Mesothelial cell of epicardium (in vitro differentiated cells): ENCODE measurements at places on chromosomes 6 and 20. TPM values are rescaled to one million over a fixed set of nuclear protein-coding genes. Genes with fewer than 3 reads are reported as not detected.

Gene OOEP
- total RNA-seq = not detected in 3 replicates

Gene FRMD1
- not detected in 3 replicates for total RNA-seq

Gene C6orf15
- total RNA-seq = not detected in 3 replicates

DNA sequence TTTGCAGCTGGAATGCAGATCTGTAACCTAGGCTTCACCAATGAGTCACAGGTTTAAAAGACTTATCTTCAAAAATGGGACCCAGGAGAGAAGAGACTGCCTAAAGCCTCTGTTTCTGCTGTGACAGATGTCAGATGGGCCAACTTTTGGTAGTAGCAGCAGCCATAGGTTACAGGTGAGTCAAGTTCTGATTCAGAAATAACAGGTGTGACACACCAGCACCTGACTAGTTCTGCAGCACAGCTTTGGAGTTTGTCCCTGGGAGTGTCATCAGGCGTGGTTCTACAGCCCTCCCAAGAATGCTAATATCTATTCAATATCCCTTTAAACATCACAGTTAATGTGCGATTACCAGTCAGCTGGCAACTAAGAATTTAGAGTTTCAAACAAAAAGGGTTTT, 121.9 kb upstream of the BTN3A2 start:
- peaks cover under 1% of the 10 kb centered on the region for H3K4me1 ChIP-seq
- no peak overlapping the region for H3K27ac ChIP-seq
- DNase-seq = no peak

DNA sequence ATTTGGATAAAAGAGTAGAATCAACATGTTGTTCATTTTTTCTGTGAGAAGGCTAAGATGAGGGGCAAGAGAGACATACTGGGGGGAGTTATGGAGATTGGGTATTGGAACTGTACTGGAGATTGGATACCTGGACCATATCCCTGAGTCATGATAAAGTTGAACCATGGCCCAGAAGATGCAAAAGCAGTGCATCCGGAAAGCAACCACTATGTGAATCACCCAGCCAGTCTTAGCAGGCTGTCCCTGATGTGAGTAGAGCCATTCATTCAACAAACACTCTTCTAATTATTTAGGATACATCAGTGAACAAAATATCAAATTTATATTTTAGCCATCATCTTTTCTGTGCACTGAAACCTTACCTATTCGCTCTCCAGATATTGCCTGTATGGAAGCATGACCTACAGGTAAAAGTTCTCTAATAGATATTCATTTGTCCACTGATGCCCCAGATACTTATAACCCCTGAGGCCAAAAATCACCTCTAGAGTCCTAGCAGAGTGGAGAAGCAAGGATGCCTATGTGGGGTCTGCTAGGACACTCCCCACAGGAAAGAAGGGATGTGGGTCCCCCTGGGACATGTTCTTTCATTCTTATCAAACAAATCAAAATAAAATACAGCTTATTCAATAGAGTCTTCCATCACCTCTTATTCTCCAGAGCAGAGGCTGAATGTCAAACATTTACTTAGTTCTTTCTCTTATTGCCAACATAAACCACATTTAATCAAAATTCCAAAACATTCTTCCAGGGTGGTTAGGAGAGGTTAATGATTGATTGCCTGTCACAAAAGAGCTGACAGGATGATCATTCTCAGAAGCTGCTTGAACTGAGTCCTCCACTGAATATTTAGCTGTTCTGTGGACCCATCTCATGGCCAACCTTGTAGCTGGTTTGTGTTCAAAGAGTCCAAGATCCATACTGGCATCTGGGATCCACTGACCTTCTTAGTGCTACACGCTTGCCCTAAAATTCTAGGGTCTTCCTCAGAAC, 37.0 kb upstream of the PKHD1 start:
- H3K27ac ChIP-seq = no peak overlapping the region
- H3K4me1 ChIP-seq = no peaks in the 10 kb centered on the region
- peaks cover 4% of the 10 kb centered on the region for H3K27me3 ChIP-seq

DNA sequence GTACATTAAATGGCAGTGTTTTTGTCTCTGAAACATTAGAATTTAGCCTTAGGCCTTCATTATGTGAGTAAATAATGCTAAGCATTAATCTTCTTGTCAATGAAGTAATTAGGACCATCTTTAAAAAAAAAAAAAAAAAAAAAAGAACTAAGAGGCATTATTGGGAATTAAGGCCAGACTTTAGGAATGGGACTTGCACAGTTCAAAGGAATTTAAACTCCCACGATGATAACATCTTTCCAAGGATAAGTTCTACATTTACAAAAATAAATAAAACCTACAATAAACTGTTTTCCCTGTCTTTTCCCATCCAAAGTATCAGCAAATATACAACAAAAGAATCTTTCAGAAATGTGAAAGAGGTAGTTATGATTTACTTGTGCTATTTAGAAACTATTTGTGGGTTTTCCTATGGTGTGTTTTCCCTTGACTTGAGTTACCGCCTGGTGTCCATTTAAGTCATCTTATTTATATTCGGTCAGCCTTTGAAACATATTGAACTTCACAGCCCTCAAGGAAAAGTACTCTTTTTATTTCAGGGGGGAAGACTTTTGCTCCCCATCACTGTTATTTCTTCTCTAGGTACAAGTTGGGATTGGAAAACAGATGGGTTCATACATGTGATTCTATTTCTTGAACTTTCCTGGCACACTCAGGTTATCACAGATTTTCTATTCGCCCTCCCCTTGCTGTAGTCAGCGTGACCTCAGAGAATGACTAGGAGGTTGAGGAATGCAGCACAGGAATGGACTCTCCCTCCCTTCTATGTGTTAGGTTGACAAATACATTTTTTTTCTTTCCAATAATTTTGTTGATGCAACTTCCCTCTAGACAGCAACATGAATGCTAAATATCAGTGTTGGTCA, 13.6 kb downstream of the STMND1 start:
- DNase-seq = no peak
- H3K27ac ChIP-seq = peak overlapping the region; percentile 85
- peaks cover 27% of the 10 kb centered on the region for H3K4me1 ChIP-seq
- no peaks in the 10 kb centered on the region for H3K36me3 ChIP-seq

DNA sequence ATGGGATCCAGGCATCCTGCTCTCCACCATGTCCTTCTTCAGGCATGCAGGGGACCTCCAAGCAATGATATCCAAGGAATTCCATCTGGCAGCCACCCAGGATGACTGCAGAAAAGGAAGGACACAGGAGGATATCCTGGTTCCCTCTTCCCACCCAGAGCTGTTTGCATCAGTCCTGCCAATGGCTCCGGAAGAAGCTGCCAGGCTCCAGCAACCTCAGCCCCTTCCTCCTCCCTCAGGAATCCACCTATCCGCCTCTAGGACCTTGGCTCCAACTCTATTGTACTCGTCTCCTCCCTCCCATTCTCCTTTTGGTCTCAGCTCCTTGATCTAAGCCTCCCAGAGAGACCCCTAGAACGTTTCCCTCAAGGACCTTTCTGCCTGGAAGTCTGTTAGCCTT, 733 bp upstream of the PSORS1C2 start:
- peaks cover 11% of the 10 kb centered on the region for H3K36me3 ChIP-seq
- H3K4me3 ChIP-seq = no peak overlapping the region
- H3K27ac ChIP-seq = no peak overlapping the region
- H3K27me3 ChIP-seq = peaks cover 2% of the 10 kb centered on the region
- DNase-seq = no peak
- H3K4me1 ChIP-seq = peaks cover 11% of the 10 kb centered on the region

DNA sequence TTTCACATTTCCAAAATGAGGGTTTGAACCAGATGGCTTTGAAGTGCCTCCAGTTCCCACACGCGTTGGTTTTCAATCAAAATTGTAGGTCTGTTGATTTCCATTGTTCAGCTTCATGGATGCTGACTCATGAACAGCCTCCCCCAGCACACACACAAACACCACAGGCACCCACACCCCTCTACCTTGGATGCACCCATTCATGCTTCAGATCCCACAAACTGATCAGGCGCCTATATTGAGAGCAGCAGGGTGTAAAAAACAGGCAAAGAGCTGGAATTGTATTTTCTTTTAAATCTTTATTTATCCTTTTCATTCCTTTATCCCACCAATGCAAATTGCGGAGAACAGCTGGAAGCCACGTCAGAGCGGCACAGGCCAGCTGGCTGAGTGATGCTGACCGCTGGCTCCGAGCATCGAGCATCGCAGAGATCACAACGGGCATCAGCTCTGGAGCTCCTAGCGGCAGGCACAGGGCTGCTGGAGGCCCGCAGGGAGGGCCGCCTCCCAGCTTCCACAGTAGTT, 29.3 kb upstream of the TBC1D7 start:
- no peak overlapping the region for H3K27ac ChIP-seq
- no peaks in the 10 kb centered on the region for H3K36me3 ChIP-seq
- peaks cover 38% of the 10 kb centered on the region for H3K4me1 ChIP-seq
- H3K27me3 ChIP-seq = no peaks in the 10 kb centered on the region
- DNase-seq = no peak
- no peak overlapping the region for H3K4me3 ChIP-seq

DNA sequence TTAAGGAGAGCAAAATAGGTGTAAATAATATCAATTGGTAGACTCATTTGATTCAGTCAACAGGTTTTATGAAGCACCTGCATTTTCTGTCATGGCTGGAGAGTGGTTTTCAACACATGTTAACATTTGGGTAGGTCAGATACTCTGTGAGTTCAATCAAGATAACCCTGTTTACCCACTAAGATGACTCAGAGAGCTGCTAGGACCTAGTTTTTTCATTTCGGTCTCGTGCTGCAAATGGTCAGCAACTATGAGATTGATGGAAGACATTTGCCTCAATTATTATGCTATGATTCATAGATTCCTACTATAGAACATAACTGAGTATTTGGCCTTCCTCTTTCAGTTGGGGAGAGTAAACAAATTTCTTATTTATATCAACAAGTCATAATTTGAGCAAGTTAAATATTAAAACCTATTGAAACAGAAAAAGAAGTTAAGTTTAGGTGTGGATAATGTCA, 391.4 kb upstream of the CITED2 start:
- no peak for DNase-seq
- peak overlapping the region; percentile 10 for H3K27ac ChIP-seq
- no peaks in the 10 kb centered on the region for H3K27me3 ChIP-seq
- no peaks in the 10 kb centered on the region for H3K36me3 ChIP-seq

DNA sequence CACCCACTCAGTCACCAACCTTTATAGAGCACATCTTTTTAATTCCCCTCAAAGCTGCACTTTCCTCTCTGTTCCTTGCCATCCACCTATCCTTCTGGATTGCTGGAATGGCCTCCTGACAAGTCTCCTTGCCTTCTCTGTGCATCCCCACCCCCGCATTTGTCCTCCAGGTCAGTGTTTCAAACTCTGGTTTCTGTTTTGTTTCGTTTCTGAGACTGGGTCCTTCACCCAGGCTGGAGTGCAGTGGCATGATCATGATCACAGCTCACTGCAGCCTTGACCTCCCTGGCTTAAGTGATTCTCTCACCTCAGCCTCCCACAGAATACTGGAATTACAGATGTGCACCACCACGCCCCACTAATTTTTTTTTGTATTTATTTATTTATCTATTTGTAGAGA, 96.2 kb downstream of the PLCB1 start:
- H3K4me3 ChIP-seq = no peak overlapping the region
- H3K36me3 ChIP-seq = no peaks in the 10 kb centered on the region
- H3K4me1 ChIP-seq = peaks cover 9% of the 10 kb centered on the region
- no peak for DNase-seq
- no peaks in the 10 kb centered on the region for H3K27me3 ChIP-seq

- DNase-seq = no peak
- H3K27ac ChIP-seq = peak overlapping the region; percentile 65
- peaks cover 29% of the 10 kb centered on the region for H3K4me1 ChIP-seq
- H3K27me3 ChIP-seq = no peaks in the 10 kb centered on the region
- H3K4me3 ChIP-seq = no peak overlapping the region
- no peaks in the 10 kb centered on the region for H3K36me3 ChIP-seq
Observed at GRCh38 chr6:111845441-111845871, 27.8 kb downstream of the FYN start.

GRCh38 chr20:49386848-49387580, 95.5 kb downstream of the KCNB1 start:
- no peak for DNase-seq
- H3K36me3 ChIP-seq = no peaks in the 10 kb centered on the region
- H3K4me1 ChIP-seq = peaks cover 12% of the 10 kb centered on the region

DNA sequence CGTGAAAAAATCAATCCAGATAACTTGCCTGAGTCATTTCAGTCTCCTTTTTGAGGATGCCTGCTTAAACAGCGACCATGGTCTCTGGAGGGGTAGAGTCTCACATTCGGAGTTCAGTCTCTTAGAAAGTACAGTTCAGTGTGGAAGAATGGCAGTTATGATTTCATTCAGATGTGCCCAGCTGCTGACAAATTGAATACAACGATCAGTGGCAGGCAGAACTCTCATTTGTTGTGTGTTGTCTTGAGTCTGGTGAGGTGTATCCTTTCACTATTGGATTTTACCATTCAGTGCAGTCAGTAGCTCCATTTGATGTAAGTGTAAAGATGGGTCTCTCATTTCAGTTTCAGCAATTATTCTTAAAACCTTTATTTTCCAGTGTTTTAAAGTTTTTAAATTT, 639 bp upstream of the TULP4 start:
- no peak for DNase-seq
- peaks cover 3% of the 10 kb centered on the region for H3K4me1 ChIP-seq
- no peak overlapping the region for H3K27ac ChIP-seq
- H3K4me3 ChIP-seq = no peak overlapping the region

GRCh38 chr6:100296810-100297544, 167.7 kb downstream of the SIM1 start:
- no peaks in the 10 kb centered on the region for H3K36me3 ChIP-seq
- peaks cover 6% of the 10 kb centered on the region for H3K4me1 ChIP-seq
- H3K27ac ChIP-seq = no peak overlapping the region
- H3K27me3 ChIP-seq = no peaks in the 10 kb centered on the region
- no peak overlapping the region for H3K4me3 ChIP-seq

GRCh38 chr6:108966855-108967755, 118.9 kb downstream of the ARMC2 start:
- H3K36me3 ChIP-seq = peaks cover 3% of the 10 kb centered on the region
- no peaks in the 10 kb centered on the region for H3K27me3 ChIP-seq
- peaks cover 13% of the 10 kb centered on the region for H3K4me1 ChIP-seq
- H3K27ac ChIP-seq = peak overlapping the region; percentile 79
- no peak for DNase-seq
- no peak overlapping the region for H3K4me3 ChIP-seq

DNA sequence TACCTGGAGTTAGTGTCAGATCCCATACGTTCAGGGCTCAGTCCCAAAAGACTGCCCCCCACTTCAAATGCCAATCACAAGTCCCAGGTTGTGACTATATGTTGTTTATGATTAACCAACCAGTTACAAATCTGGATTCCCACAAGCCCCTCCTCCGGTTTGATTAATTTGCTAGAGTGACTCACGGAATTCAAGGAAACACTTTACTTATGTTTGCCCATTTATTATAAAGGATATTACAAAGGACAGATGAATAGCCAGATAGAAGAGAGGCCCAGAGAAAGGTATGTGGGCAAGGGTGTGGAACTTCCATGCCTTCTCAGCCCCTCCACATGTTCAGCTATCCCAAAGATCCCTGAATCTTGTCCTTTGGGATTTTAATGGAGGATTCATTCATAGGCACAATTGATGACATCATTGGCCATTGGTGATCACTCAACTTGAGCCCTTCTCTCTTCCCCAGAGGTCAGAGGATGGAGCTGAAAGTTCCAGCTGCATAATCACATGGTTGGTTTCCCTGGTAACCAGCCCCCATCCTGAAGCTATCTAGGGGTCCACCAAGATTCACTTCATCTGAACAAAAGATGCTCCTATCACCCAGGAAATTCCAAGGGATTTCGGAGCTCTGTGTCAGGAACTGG, 2.0 kb downstream of the ECT2L start:
- no peak overlapping the region for H3K4me3 ChIP-seq
- no peaks in the 10 kb centered on the region for H3K27me3 ChIP-seq
- no peak for DNase-seq
- H3K4me1 ChIP-seq = peaks cover 35% of the 10 kb centered on the region

GRCh38 chr6:162698440-162698839, 29.1 kb downstream of the PRKN start:
- H3K27me3 ChIP-seq = peaks cover 3% of the 10 kb centered on the region
- no peak overlapping the region for H3K27ac ChIP-seq
- H3K4me3 ChIP-seq = no peak overlapping the region
- DNase-seq = no peak
- H3K36me3 ChIP-seq = no peaks in the 10 kb centered on the region
- H3K4me1 ChIP-seq = peaks cover 8% of the 10 kb centered on the region
